Naive thymus-derived CD8-positive, alpha-beta T cell (primary cell): ENCODE measurements at places on chromosomes 4 and X. TPM values are rescaled to one million over a fixed set of nuclear protein-coding genes. Genes with fewer than 3 reads are reported as not detected.

The JADE3 gene
- polyA plus RNA-seq: not detected

The PAGE5 gene
- not detected for polyA plus RNA-seq

DNA sequence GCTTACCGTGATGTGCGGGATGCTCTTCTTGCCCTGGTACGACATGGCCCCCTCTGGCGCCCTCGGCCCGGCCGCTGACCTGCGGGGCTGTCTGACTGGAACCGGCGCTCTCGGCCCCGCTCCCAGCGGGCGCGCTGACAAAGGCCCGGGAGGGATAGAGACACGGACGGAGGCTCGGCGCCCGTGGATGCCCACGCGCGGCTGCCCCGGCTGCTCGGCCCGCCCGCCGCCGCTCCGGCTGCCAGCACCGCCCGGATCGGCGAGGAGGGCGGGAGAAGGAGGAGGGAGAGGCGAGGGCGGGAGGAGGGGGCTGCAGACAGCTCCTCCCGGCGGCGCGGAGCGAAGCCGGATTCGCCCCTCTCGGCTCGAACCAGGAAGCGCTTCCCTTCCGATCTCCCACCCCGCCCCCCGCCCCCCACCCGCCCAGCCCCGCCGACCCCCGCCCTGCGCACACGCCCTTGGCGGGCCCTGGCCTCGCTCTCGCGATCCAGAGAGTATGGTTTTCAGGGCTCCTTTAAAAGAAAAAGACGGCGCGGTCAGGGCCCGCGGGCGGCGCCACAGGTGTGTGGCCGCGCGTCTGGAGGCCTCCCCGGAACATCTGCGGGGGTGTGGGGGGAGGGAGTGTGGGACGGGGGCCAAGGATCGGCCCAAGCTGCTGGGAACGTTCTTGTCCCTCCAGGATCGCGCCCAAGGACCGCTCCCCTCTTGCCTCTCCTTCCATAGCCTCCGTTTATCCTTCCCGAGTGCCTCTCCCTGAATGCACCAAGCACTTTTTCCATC is 4.5 kb downstream of the CRMP1 start:
- no peak overlapping the region for H3K4me3 ChIP-seq
- DNase-seq: no peak

- H3K27ac ChIP-seq: no peak overlapping the region
- no peaks in the 10 kb centered on the region for H3K4me1 ChIP-seq
Observed at GRCh38 chr4:127209580-127210095, 423.1 kb upstream of the INTU start.

DNA sequence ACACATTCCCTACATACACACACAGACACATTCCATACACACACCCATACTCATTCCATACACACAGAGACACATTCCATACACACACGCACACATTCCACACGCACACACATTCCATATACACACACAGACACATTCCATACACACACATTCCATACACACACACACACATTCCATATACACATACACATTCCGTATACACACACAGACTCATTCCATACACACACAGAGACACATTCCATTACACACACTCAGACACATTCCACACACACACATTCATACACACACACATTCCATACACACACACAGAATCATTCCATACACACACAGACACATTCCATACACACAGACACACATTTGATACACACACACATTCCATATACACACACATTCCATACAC is 15.2 kb downstream of the LINC00632 start:
- no peak overlapping the region for H3K4me3 ChIP-seq
- no peaks in the 10 kb centered on the region for H3K27me3 ChIP-seq
- no peak overlapping the region for H3K27ac ChIP-seq
- no peaks in the 10 kb centered on the region for H3K36me3 ChIP-seq
- H3K4me1 ChIP-seq: no peaks in the 10 kb centered on the region

DNA sequence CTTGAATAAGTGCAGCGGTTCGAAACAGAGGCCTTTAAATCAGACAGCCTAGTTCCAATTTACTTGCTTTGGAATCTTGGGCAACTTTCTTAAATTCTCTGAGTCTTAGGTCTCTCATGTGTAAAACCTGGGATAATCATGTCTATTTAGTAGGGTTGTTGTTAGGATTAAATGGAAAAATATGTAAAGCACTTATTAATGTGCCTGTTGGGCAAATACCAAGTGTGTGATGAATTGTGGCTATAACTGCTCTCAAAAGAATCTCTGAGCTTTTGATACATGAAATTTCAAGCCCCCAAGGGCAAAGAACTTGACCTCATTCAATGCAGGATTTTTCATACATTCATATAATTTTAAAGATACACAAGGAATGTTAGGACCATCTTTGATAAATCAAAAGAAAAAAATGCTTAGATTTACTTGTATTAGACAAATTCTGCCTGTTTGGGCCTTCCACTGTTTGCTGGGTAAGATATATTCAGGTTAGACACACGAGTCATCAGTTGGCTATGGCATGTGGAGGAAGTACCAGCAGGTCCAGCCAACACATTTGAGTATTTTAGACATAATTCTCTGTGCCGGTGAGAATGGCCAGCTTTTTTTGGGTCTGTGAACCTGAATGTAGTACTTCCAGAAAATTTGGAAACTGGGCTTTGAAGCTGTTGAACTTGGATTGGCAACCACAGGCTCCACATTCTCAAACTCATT is 241.4 kb upstream of the CNKSR2 start:
- H3K27me3 ChIP-seq: no peaks in the 10 kb centered on the region
- no peak for DNase-seq

DNA sequence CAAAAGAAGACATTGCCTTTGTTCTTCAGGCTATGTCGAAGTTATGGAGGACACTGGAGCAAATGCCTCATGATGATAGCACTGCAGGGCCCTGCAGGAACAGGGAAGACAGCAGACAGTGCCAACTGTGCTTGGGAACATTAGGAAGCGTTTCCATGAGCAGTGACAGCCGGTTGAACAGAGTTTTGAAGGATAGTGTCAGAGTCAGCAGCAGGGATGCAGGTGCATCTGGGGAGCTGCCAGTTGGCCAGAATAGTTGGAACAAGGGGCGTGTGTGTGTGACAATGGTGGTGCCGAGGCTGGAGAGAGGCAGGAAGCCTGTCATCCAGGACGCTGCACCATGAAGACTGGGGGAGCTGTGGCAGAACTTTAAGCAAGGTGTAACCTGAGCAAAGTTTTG is 88.6 kb downstream of the SHROOM3 start:
- no peaks in the 10 kb centered on the region for H3K36me3 ChIP-seq
- no peak overlapping the region for H3K27ac ChIP-seq
- H3K27me3 ChIP-seq: peaks cover 11% of the 10 kb centered on the region
- DNase-seq: no peak
- H3K4me1 ChIP-seq: no peaks in the 10 kb centered on the region
- H3K4me3 ChIP-seq: no peak overlapping the region

The RTL5 gene
- polyA plus RNA-seq: not detected

DNA sequence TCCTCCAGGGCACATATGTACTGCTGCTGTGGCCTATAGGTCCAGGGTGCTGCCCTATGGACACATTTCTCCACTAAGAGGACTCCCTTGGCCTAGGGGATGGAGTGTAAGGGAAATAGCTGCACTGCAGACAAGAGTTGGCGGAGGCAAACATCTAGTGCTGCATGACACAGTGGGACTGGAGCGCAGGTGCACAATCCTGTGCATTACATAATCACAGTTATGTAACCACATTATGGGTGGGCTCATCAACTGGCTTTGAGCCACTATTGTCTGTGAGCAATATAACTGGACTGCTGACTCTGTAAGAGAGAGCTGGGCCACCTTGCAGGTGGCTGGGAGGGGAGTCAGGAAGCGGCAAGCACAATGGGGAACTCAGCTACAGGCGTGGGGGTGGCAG is 3.2 kb upstream of the TIGD2 start:
- no peak overlapping the region for H3K4me3 ChIP-seq
- no peak for DNase-seq
- no peaks in the 10 kb centered on the region for H3K27me3 ChIP-seq
- H3K27ac ChIP-seq: no peak overlapping the region

DNA sequence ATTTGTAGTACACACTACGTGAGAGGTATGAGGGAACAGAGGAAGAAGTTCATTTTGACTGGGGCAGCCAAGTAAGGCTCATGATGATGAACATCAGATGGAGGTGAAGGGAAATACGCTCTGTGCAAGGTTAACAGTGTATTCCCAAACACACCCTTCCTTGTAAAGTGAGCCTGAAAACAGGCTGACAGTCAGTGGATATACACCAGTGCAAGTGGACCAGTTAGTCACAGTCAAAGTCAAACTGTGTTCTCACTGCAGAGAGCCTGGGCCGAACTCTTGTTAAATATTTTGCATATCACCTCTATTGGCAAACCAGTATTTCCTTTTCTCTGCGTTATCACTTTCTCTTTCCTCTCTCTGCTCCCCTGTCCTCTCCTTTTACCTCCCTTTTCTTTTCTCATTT is 23.4 kb upstream of the RHOH start:
- H3K36me3 ChIP-seq: no peaks in the 10 kb centered on the region
- peak overlapping the region; percentile 40 for H3K4me3 ChIP-seq
- H3K27ac ChIP-seq: peak overlapping the region; percentile 85
- no peaks in the 10 kb centered on the region for H3K27me3 ChIP-seq
- DNase-seq: no peak

DNA sequence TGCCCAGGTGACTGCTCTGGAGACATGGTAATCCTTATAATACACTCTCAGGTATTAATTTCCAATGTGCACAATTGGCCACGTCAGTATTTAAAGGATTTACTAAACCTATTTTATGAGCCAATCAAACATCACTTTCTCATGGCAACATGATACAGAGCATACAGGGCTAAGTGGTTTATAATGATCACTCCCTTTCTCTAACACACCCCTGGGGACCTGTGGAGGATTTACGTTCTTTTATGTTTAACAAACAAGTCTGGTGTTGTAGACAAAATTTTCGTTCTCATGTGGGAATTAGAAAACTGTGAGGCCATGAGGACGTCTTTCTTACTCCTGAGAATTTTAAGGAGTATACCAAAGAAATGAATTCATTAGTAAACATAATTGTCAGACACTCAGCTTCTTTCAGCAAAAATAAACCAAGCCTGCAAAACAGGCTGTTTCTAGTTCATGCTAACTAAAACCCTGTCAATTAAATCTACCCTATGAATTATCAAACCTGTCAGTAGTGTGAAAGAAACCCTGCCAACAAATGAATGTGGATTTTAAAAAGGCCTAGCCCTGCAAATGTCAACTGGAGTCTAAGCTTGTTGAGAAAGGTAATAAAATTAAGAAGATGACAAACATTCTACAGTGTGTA is 155.8 kb downstream of the PDGFC start:
- no peak overlapping the region for H3K27ac ChIP-seq
- no peaks in the 10 kb centered on the region for H3K36me3 ChIP-seq
- H3K4me1 ChIP-seq: no peaks in the 10 kb centered on the region
- no peak overlapping the region for H3K4me3 ChIP-seq
- no peak for DNase-seq
- no peaks in the 10 kb centered on the region for H3K27me3 ChIP-seq

The BEND2 gene
- not detected for polyA plus RNA-seq

The TMEM144 gene
- polyA plus RNA-seq: not detected

The DRD5 gene
- polyA plus RNA-seq: not detected

DNA sequence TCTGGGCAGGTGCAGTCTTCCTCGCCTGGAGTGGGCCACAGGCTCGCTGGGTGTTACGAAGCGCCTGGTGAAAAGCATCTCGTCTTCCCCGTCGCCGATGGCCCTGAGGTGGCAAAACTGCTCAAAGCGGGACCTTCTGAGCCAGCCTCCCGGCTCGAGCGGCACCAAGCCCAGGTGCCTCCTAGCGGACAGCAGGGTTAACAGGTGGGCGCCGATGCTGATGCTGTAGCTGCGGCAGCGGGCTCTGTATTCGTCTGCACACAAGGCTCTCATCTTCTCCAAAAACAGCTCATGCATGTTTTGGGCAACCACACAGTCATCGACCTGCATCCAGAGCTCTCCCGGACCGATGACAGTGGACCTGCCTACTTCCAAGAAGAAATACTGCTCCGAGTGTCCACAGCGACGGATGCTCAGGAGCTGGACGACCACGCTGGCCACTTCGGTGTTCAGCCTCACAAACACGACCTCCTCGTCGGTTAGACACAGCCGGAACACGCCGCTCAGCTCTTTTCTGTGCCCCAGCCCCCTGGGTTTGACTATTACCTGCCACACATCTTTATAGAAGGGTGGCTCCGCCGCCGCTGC is 1.2 kb downstream of the IRS4 start:
- DNase-seq: no peak
- H3K4me1 ChIP-seq: no peaks in the 10 kb centered on the region
- peaks cover 32% of the 10 kb centered on the region for H3K27me3 ChIP-seq
- H3K4me3 ChIP-seq: no peak overlapping the region

DNA sequence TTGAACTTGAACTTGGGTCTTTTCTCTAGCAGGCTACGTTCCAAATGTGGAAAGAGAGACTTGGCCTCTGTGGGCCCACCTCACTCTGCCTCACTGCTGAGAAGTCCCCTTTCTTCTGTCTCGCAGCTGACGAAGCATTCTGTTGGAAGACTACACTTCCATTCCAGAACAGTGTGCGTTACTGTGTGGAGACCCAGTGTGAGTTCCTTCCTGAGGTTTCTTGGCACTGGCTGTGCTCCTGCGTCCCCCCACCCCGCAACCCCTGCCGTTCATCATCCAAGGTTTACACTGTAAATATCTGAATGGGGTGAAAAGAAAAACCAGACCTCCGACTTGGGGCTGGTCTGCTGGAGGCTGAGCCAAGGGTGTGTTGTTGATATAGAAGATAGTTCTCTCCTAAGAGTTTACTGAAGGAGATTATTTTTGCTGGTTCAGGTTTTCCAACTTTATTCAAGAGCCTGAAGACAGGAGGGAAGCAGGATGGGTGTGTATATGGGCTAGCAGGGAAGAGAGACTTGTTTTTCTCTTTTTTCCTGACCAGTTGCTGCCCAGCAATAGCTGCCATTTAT is 34.7 kb downstream of the NHSL2 start:
- no peaks in the 10 kb centered on the region for H3K27me3 ChIP-seq
- DNase-seq: no peak
- no peaks in the 10 kb centered on the region for H3K4me1 ChIP-seq
- H3K4me3 ChIP-seq: no peak overlapping the region

DNA sequence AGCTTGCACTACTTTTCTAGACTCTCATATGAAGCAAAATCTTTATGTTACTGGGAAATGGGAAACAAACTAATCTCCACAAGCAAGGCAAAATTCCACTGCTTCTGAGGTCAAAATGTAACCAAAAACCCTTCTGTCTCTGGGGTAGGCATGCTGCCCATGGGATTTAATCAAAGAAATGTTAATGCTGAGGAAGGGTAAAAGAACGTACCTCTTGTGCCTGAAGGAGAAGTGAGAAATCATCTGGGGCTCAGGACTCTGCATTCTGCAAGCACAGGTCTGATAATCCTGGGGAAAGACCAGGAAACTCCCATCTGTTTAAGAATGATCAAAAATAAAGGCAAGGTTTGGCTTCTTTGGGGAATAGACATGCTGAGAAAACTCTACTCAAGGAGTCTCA is 184.7 kb downstream of the GRID2 start:
- no peaks in the 10 kb centered on the region for H3K4me1 ChIP-seq
- no peaks in the 10 kb centered on the region for H3K27me3 ChIP-seq
- no peaks in the 10 kb centered on the region for H3K36me3 ChIP-seq
- DNase-seq: no peak

GRCh38 chr4:159158985-159159384 is 56.1 kb downstream of the RAPGEF2 start:
- H3K4me1 ChIP-seq: peaks cover 7% of the 10 kb centered on the region
- H3K27me3 ChIP-seq: no peaks in the 10 kb centered on the region
- H3K36me3 ChIP-seq: no peaks in the 10 kb centered on the region
- no peak overlapping the region for H3K27ac ChIP-seq
- no peak overlapping the region for H3K4me3 ChIP-seq
- no peak for DNase-seq

The PSAPL1 gene
- polyA plus RNA-seq: not detected
